Nucleus accumbens (tissue), 56 donors: ENCODE measurements at places on chromosomes 12 and 14.
A peak's percentile ranks its signal among the peaks of the same experiment; 100 is the strongest.

GRCh38 chr12:45503899-45504298 lies 225.6 kb upstream of the ARID2 start:
- DNase-seq, result no peak

GRCh38 chr14:76056128-76056527 lies 70.6 kb downstream of the IFT43 start:
- no peak for DNase-seq

DNA sequence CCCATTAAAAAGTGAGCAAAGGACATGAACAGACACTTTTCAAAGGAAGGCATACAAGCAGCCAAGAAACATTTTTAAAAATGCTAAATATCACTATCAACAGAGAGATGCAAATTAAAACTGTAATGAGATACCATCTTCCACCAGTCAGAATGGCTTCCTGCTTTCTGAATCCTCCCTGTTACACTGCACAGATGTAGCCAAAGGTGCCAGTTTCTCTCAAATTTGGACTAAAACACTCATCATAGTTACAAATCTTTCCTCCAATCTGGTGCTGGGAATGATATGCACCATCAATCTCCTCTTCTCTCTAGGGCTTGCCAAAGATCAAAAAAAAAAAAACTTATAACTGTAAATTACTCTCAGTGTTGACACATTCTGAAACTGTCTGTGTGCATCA lies 311.8 kb upstream of the CLEC14A start:
- no peak for DNase-seq

DNA sequence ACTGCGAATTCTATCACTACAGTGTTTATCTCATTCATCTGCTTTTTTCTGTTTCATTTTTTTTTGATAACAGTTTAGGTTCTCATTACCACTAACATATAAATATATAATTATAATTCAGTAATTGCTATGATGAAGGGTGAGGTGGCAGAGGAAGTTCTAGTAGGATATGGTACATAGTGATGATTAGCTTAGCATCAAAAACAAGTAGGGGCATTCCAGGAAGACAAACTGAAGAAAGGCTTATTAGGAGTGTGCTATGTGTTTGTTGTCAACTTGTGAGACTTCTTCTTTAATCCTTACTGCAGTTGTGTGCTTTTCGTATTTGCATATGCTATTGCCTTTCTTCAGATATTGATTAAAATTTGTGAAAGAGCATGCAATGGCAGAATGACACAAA lies 20.6 kb downstream of the FUT8 start:
- no peak for DNase-seq

- DNase-seq, result no peak
These were observed 28.3 kb downstream of the NRDE2 start for GRCh38 chr14:90303473-90303872.

DNA sequence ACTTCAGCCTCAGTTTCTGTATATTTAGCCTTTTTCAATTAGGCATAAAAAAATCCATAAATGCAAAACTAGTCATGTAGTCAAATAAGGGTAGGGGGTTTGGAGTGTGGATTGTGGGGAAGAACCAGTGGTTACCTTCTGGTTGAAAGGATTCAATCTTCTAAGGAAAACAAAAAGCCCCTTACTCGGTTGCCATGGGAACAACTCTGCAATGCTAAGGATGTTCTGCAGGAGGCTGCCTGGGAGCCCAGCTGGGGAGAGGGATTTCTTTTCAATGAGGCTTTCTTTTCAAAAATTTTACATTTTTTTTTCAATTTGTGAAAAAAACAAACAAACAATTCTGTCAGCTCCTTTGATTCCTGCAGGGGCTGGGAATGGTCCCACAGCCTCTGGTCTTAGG lies 67.2 kb downstream of the SLC8A3 start:
- no peak for DNase-seq

DNA sequence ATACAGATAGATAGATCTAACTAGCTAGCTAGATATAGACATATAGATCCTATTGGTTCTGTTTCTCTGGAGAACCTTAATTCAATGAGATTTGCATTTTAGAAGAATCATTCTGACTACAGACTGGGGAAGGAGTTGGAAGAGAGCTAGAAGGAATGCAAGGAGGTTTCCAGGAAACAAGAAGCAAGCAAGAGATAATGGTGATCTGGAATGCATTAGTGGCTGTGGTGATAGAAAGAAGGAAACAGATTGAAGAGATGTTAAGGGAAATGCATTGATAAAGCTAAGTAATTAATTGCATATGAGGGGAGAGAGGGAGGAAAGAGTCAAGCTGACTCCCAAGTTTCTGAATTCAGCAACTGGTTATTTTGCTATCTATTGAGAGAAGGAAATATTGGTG lies 42.7 kb downstream of the DBX2 start:
- no peak for DNase-seq

DNA sequence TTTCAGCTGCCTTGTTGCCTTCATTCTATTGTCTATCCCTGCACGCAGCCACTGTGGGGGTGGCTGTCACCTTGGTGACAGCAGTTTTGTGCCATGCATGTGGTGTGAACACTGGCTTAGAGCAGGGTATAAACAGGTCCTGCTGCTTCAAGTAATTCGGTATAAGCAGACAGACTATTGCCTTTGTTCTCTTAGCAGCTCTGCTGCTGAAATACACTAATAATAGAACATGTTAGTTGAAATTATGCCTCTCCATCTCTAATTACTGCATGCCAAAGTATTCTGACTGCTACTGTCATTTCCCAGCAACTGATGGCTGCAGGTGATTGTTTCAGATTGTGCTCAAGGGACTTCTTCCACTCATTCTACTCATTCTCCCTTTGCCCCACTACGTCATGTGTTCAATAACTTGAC lies 34.6 kb downstream of the PTPRO start:
- no peak for DNase-seq

GRCh38 chr12:123849517-123849916 lies 87.4 kb downstream of the DNAH10 start:
- DNase-seq, result no peak

- DNase-seq, result no peak
These were observed 15.2 kb downstream of the RFX4 start for GRCh38 chr12:106598003-106598402.

GRCh38 chr12:110935588-110935987 lies 15.2 kb upstream of the MYL2 start:
- no peak for DNase-seq

DNA sequence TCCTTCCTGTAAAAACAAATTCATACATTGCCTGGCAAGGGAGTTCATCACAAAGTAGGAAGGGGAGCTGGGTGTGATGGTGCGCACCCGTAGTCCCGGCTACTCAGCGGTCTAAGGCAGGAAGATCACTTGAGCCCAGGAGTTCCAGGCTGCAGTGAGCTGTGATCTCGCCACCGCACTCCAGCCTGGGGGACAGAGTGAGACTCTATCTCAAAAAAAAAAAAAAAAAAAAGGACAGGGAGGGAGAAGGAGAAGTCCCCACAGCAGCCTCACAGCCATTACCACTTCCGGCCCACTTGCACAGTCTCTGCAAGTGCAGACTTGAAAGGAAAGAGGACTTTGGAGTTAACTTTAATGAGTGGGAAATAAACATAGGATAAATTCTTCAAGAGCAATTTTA lies 121.0 kb downstream of the FBXL14 start:
- DNase-seq, result no peak

- no peak for DNase-seq
These were observed 298.8 kb downstream of the ETNK1 start for GRCh38 chr12:22923768-22924167.

DNA sequence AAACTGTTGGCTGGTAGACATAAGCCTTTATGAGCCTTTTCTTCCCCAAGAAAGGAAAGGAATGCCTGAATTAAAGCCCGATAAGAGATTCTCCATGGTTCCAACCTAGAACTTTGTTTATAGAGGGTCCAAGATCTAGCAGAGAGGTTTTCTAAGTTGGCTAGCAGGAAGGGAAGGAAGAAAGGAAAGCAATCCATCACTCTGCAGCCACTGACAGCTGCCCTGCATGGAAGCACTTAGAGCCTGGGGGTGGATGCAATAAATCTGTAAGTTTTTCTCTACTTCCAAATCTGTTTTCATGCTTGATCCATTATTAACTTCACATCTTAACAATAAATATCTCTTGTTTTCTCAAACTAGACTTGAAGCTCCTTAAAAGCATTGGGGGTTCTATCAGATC lies 224.4 kb downstream of the KSR2 start:
- no peak for DNase-seq

- DNase-seq, result no peak
These were observed 286.2 kb upstream of the MDGA2 start for GRCh38 chr14:47961634-47962033.

DNA sequence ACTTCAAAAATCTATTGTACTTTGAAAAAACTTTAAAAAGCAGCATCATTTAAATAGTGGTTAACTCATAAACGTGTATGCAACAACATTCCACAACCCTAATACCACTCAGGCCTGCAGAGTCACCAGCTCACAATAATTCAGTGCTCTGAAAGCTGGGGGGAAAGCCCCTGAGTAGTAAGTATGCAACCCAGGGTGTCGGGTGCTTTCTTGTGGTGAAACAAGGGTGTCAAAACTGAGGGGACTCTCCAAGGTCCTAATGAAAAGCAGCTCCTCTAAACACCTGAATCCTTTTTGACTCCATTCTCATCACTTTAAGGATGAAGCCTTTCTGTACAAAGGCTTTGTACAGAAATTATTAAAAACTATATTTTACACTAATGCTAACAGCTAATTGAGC lies 33.7 kb downstream of the FGFR1OP2 start:
- DNase-seq, result no peak

DNA sequence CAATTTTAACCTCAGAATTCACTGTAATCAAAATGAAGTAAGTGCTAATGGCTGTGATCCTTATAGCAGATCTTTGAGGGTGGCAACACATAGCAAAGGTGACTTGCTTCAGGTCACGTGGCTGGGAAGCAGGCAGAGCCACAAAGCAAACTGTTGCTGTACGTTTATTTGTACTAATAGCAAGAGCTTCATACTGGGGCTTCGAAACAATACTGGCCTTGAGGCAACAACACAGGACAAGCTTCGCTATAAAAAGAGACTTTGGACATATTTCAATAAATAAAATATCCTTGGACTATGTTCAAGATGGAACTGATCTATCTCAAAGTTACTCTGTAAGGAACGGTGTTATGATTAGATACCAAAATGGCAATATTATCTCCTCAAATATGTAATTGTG lies 44.6 kb downstream of the MSRB3 start:
- DNase-seq, result no peak

- DNase-seq, result no peak
These were observed 19.6 kb downstream of the NINJ2 start for GRCh38 chr12:643475-644302.

DNA sequence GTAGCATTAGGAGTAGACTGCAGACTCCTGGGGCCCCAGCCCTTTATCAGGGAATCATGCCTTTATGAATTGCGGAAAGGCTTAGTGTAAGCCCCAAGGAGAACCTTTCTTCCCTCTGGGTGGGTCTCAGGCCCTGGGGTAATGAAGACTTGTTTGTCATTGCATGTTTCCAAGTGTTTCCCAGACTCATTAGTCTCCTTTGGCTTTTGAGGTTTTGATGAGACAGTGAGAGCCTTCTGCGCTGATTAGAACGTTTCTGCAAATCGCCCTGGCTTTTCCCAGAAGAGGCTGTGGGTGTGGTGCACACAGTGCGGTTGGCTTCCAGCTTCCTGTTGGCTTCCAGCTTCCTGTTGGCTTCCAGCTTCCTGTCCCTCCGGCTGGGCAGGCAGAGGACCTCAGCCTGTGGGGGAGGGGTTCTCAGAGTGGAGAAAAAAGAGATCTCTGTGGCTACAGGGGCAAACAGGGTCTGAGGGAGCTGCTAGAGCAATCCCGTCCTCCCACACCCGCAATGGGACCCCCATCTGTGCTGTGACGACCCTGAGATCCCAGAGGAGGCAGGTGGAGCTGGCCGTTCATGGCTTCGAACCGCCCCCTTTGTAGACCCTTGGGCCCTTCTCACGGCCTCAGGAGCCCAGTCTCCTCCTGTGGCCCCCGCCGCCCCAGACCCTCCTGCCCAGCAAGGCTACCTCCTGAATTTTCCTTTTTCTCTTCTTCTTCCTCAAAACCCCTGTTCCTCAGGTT lies 42.1 kb downstream of the GPR68 start:
- DNase-seq, result no peak

- DNase-seq, result no peak
These were observed 895 bp upstream of the ANKS1B start for GRCh38 chr12:99985631-99986030.

DNA sequence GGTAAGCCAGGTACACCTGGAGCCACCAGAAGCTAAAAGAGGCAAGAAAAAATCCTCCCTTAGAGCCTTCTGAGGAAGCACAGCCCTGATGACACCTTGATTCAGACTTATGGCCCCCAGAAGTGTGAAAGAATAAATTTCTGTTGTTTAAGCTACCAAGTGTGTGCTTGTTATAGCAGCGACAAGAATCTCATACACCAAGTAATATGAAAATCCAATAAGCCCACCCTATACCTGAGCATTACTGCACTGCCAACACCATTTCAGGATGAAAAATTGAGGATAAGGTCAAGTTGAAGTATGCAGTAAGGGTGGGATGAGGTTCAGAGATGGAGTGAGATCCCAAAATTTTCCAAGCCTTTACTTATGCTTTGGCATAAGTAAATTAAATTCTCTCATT lies 163.6 kb upstream of the CCDC196 start:
- no peak for DNase-seq

- no peak for DNase-seq
These were observed 98.4 kb upstream of the BTG1 start for GRCh38 chr12:92244036-92244435.

- no peak for DNase-seq
These were observed 108.1 kb downstream of the TTLL5 start for GRCh38 chr14:75769047-75769685.

GRCh38 chr14:70416725-70417349 lies at the start of gene SYNJ2BP:
Gene SYNJ2BP (minus strand): TSS chr14:70417090. CDS start chr14:70416963, 127 bp downstream.
- peak; percentile 52 for DNase-seq

GRCh38 chr12:38543151-38543550 lies 226.6 kb downstream of the ALG10B start:
- no peak for DNase-seq

- no peak for DNase-seq
These were observed 2.9 kb downstream of the ABHD12B start for GRCh38 chr14:50874757-50875156.

DNA sequence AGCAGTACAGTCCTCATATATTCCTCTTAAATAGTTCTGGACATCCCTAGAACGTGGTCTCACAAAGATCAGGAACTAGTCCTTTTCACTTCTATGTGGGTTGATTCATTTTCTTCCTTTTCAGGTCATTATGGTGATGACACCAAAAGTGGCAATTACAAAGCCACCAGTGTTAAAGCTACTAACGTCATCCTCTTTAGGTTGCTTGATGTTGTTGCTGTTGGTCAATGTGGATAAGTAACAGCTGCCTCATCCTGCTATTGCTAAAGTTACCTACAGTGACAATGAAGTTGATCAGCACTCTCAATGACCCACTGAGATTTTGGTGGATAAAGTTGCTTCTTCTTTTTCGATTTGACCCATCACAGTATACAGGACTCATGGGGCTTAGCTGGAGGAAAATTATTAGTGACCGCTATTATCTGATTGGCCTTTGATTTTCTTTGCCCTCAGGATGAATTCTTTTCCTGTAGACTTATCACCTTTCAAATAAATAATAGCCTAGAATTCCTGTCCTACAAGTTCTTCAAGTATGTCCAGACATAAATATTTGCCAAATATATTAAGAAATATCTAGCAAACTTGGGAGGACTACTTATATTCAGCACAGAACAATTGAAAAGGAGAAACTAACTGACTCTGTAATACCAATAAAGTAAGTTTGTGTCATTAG lies 54.0 kb upstream of the ATP2B1 start:
- no peak for DNase-seq
